ENCODE measurements at places on chromosomes 7 and 10. TPM values are rescaled to one million over a fixed set of nuclear protein-coding genes. Genes with fewer than 3 reads are reported as not detected.

Gene LIPN
- total RNA-seq = not detected

Gene MYH16
- total RNA-seq = 0.88 TPM

Gene AGMO
- 1.3 TPM for total RNA-seq

Gene EPO
- not detected for total RNA-seq

Gene AKR1C4
- 0.18 TPM for total RNA-seq

Gene C10orf62
- total RNA-seq = not detected
